ENCODE measurements at places on chromosomes 3 and 15.

GRCh38 chr3:132134611-132135010 lies 99.8 kb upstream of the CPNE4 start:
- DNase-seq = no peak

DNA sequence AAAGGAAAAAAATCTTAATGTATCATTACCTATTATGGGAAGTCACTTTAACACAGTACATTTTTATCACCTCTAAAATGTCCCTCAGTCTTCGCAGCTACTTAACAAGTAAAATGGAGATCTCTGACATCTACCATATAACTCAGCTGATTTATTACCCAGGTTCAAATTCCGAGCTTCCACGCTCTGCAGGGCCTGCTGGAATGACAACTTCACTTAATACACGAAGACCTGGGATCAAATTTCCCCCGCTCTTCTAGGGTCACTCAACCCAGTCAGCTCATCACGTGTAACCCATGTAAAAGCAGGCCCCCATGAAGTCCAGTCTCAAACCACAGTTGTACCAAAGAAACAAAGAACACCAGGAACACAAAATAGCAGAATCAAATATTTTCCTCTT lies 44.2 kb upstream of the ACP3 start:
- no peak for DNase-seq

GRCh38 chr3:87793337-87793877 lies 265.4 kb downstream of the CGGBP1 start:
- no peak for DNase-seq

DNA sequence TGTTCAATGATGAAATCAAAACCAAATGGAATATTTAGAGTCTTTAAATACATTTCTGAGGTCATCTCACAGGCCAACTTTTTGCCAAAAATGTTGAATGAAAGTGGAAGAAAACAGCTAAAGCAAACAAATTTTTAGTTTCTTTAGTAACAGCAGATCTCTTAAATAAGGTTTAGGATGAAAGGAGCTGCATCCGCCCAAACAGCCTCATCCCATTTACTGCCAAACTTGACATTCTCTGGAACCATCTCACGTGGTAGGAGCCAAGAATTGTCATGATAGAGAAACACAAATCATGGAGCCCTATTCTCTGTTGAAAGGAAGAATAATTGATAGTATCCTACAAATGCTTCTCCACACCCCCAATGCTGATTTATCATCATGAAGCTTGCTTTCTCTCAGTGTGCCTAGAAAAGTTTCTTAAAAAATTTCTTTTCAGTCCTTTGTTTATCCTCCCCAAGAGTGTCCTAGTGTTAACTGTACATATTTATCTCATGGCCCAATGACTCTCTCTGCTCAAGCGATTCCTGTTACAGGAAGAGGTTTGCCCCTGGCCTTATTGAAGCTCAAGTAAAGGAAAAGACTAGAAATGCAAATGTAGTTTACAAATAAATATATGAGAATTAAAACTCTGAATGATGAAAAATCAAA lies 23.4 kb downstream of the SLC9A9 start:
- no peak for DNase-seq

GRCh38 chr15:84586696-84587095 lies 14.1 kb upstream of the ZSCAN2 start:
- no peak for DNase-seq

DNA sequence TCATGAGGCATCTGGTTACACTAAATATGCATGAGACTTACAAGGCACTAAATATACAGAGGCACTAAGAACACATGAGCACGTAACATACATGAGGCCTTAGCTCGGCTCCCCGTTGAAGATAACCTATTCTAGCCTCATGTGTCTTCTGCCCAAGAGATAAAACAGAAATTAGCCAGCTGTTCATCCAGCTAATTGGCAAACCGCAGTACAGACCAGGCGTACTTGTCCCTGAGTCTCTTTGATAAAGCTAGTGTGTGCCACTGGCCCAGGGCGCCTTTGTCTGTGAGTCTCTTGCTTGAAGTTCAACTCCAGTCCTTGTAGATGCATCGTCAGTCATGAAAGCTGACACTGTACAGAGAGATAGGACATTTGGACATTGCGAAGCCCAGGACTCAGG lies 121.9 kb upstream of the SPATA12 start:
- no peak for DNase-seq

DNA sequence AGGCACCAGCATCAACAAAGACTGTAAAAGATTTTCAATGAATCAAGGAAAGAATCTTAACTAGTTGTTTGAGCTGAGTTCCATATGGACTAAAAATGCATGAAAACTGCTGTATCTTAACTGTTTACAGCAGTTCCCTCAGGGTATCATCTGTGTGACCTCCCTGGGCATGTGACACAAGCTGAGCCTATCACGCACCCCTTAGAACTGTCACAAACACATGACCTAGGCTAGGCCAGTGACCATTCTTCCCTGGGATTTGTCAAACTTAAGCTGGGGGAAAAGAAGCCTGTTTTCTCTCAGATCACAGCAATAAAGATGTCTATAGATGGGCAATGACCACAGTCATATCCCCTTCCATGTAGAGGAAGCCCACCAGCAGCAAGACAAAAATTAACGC lies 35.7 kb downstream of the IGF2BP2 start:
- no peak for DNase-seq

DNA sequence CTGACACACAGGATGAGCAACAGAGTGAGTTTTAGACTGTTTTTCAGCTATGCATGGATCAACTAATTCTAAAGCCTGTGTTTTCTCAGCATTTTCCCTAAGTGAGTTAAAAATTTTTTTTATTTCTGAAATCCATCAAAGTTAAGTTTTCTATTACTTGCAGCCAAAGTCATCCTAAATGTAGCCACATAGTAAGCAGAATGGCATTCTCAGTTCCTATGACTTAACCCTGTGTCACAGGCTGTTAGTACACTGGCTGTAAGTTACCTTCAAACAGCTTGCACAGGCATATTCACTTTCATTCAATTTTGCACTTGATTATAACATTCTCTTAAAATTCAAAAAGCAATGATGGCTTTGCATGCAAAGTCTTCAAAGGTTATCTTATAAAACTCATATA lies 368.2 kb downstream of the OCA2 start:
- DNase-seq = no peak

GRCh38 chr3:43540624-43541023 lies 81.2 kb downstream of the ANO10 start:
- no peak for DNase-seq

DNA sequence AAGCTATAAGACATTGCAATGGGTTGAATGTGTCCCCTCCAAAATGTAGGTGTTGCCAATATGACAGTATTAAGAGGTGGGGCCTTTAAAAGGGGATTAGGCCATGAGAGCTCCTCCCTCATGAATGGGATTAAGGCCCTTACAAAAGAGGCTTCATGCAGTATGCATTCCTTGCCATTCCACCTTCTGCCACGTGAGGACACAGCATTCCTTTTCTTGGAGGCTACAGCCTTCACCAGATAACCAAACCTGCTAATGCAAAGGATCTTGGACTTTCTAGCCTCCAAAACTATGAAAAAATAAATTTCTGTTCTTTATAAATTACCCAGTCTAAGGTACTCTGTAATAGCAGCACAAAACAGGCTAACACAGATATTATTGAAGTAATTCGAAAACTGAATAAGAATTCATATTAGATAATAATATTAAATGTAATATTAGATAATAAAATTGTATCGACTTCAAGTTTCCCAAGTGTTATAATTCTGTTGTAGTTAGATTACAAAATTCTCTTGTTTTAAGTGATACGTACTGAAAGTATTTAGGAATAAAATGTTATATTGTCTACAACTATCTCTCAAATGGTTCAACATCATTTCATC lies 29.4 kb upstream of the ATP8B4 start:
- DNase-seq = no peak

- DNase-seq = no peak
These were observed 2.1 kb downstream of the VIPR1 start for GRCh38 chr3:42504334-42505127.

- DNase-seq = no peak
These were observed 2.4 kb downstream of the BSN start for GRCh38 chr3:49556500-49557275.

DNA sequence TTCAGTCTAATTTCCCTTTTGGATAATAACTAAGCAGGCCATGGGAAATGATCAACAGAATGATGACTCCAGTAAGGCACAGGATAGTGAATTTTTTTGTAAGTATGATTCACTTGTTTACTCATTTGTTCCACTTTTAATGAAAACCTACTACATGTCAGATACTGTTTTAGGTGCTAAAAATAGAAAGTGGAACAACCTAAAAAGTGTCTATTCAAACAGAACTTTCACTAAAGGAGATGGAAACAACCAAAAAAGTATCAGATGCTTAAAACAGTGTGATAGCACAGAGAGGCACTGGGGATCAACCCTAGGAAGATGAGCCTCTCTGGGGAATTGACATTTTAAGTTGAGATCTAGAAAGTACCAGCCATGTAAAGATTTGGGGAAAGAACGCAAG lies 11.1 kb downstream of the RYK start:
- DNase-seq = no peak

- DNase-seq = no peak
These were observed 15.0 kb downstream of the FBLN2 start for GRCh38 chr3:13563911-13564310.

DNA sequence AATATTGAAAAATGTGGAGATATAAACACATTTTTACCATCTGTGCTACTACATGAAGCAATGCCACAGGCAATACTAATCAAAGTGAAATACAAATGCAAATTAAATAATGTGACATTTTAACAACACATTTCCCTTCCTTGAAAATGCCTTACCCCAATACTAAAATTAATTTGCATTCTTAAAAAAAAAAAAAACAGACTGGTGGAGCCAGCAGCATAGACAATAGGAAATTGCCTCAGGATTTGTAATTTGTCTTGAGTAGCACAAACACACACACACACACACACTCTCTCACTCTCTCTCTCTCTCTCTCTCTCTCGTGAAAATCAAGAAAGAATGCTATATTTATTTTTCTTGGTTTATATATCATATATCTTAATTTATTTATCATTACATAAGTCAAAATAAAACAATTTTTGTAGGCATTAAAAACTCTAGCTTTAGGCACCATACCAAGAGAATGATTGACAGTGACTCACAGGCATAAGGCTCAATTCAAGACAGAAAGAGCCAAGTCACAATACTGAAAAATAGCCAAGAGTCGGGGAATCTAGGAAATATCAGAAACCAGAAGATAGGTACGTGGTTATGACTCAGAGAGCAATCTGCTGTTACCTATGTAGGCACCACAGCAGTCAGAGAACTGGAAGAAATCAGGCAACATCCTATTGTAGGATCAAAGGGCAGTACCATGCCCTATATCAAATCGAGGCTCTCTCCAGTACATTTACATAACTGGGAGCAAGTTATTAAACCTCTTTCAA lies 23.0 kb downstream of the SUCNR1 start:
- DNase-seq = no peak

- DNase-seq = no peak
These were observed 202.3 kb downstream of the NEK10 start for GRCh38 chr3:27166888-27167287.

- DNase-seq = no peak
These were observed 27.9 kb downstream of the ZNF710 start for GRCh38 chr15:90029024-90029423.

DNA sequence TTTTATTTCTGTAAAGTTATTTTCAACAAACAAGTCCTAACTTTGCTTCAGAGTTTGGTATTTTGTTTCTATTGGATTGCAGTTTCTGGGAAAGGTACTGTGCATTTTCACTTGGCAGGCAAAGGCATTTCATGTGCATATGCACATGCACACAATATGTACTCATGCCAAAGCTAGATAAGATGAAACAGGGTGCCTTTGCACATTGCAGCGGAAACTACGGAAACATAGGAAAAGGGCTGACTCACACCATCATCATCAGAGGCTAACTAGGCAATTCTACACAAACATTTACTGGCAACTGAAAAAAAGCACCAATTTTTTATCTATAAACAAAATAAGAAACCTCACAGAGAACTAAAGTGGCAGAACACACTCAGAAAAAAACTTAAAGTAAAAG lies 550.6 kb upstream of the NECTIN3 start:
- no peak for DNase-seq

- no peak for DNase-seq
These were observed 13.7 kb downstream of the NR2F2 start for GRCh38 chr15:96344060-96344705.

Measured in SIG-M5 (cell line).